Heart right ventricle (tissue), 16 donors: ENCODE measurements at places on chromosomes 1 and 21. TPM values are rescaled to one million over a fixed set of nuclear protein-coding genes. Genes with fewer than 3 reads are reported as not detected.
A peak's percentile ranks its signal among the peaks of the same experiment; 100 is the strongest.

GRCh38 chr1:231219422-231220401 lies 21.3 kb upstream of the GNPAT start:
- no peaks in the 10 kb centered on the region for H3K4me1 ChIP-seq
- no peak overlapping the region for H3K4me3 ChIP-seq
- no peak for DNase-seq
- H3K27me3 ChIP-seq, result no peaks in the 10 kb centered on the region

- H3K27me3 ChIP-seq, result no peaks in the 10 kb centered on the region
- no peaks in the 10 kb centered on the region for H3K4me1 ChIP-seq
- H3K4me3 ChIP-seq, result no peak overlapping the region
- H3K27ac ChIP-seq, result no peak overlapping the region
Measured at GRCh38 chr1:214990619-214991018, 91.9 kb upstream of the KCNK2 start.

DNA sequence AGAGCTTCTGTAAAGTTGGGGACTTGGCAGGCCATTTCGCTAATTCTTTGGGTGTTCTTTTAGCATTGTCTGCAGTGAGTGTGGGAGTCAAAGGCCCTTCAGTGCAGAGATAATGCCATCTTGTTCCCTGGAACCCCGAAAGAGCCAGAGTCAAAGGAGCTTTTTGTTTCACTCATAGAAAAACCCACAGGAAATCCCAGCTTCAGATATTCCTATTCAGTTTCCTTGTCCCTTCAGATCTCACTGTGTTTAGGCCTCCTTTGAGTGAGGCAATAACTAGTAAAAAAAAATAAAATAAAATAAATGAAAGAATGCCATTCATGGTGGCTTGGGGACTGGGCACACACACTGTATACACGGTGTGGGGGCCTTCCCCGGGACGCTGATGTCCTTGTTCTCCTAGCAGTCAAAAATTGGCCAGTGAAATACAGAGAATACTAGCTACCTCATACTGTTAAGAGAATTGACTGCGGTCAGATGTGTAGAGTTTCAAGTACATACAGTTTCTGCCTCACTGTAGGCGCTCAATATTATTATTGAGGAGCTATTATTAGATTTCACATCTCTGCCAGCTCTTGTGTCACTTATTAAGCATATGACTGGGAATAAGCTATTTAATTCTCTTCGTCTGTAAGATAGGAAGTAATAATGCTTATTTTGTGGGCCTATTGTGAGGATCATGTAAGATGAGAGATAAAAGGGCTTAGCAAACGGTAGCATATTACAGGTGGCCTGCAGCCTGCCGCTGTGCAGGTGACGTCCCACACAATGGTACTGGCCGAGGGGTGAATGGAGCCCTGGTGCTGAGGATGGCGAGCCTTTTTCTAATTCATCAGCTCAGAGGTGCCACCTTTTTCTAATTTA lies 16.7 kb downstream of the DISC1 start:
- no peak overlapping the region for H3K4me3 ChIP-seq
- peaks cover 29% of the 10 kb centered on the region for H3K4me1 ChIP-seq
- H3K27ac ChIP-seq, result peak overlapping the region; percentile 17
- H3K36me3 ChIP-seq, result no peaks in the 10 kb centered on the region
- DNase-seq, result no peak
- H3K27me3 ChIP-seq, result no peaks in the 10 kb centered on the region

Gene G0S2
- total RNA-seq, result 75.3 TPM

DNA sequence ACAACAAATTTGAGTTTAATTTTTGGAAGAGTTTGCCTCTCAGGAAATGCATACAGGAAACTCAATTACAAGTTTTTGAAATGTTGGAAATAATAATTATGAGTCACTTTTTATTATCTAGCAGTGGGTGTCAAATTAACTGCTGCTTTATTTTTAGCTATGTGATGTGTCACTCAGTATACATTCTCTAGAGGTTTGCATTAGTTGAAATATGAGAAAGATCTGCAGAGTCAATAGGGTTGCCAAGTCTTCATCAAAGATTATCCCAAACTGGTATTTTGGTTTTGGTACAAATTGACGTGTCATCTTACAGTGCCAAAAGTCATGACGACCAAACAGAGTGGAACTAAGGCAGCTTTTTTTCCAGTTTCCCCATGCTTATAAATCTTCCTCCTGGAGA lies 54.3 kb upstream of the DIPK1A start:
- DNase-seq, result no peak
- no peak overlapping the region for H3K4me3 ChIP-seq
- no peaks in the 10 kb centered on the region for H3K27me3 ChIP-seq
- H3K36me3 ChIP-seq, result no peaks in the 10 kb centered on the region

- H3K27ac ChIP-seq, result no peak overlapping the region
- DNase-seq, result no peak
- no peaks in the 10 kb centered on the region for H3K4me1 ChIP-seq
- no peak overlapping the region for H3K4me3 ChIP-seq
Measured at GRCh38 chr1:101835988-101836387, 160.7 kb downstream of the OLFM3 start.

- H3K4me3 ChIP-seq, result no peak overlapping the region
- no peaks in the 10 kb centered on the region for H3K36me3 ChIP-seq
- DNase-seq, result no peak
- H3K4me1 ChIP-seq, result peaks cover 59% of the 10 kb centered on the region
- H3K27me3 ChIP-seq, result no peaks in the 10 kb centered on the region
Measured at GRCh38 chr1:178345238-178345637, 151.5 kb downstream of the CLEC20A start.

GRCh38 chr1:51726051-51726450 lies 109.2 kb downstream of the OSBPL9 start:
- no peak for DNase-seq
- H3K36me3 ChIP-seq, result no peaks in the 10 kb centered on the region
- H3K27me3 ChIP-seq, result no peaks in the 10 kb centered on the region

DNA sequence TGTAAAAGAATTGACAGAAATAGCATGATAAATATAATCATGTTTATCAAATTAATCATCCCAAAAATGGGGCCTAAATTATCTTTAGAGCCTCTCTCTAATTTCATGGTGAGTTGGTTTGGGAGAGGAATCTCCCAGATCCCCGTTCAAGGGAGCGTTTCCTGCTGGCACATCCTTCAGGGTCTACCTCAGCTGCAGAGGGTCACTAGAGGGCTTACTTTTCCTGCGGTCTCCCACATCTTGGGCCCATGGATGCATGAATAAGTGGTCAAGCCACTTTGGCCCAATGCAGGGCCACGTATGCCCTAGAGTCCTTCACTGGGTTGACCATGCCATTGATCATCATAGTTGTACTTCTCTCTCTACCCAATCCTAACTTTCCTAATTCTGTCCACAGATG lies 164.1 kb downstream of the USP25 start:
- DNase-seq, result no peak
- H3K4me3 ChIP-seq, result no peak overlapping the region
- H3K36me3 ChIP-seq, result no peaks in the 10 kb centered on the region
- no peaks in the 10 kb centered on the region for H3K27me3 ChIP-seq
- peaks cover 10% of the 10 kb centered on the region for H3K4me1 ChIP-seq

Gene DDAH1
- total RNA-seq, result 5.4 TPM

Gene S100A3
- total RNA-seq, result 1.3 TPM

DNA sequence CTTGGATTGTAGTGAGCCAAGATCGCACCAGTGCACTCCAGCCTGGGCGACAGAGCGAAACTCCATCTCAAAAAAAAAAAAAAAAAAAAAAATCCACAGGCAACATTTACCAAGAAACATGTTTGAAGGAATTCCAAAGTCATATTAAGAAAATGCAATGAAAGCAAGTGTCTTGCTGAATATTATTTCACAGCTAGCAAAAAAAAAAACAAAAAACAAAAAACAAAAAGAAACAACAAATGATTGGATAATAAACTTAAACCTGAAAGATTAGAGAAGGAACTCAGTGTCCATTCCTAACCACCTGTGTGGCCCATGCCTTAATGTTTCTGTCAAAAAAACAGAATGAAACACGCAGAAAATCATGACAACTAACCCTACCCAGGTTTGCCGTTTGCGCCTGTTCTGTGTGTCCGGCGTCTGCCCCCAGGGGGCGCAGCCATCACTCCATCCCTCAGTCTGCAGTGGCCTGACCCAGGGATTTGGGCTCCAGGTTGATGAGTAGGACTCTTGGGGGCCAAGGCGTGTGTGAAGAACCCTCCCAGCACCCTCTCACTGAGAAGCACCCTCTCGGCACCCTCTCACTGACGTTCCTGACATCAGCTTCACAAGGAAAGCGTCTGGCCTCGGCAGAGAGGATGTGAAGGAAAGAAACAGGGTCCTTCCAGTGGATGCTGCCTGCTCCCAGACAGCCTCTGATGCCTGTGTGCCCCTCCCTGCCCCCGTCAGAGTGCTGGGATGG lies 19.2 kb upstream of the PTTG1IP start:
- peak; percentile 74 for DNase-seq
- no peaks in the 10 kb centered on the region for H3K36me3 ChIP-seq
- no peak overlapping the region for H3K27ac ChIP-seq

Gene NFASC
- total RNA-seq, result 11.3 TPM

DNA sequence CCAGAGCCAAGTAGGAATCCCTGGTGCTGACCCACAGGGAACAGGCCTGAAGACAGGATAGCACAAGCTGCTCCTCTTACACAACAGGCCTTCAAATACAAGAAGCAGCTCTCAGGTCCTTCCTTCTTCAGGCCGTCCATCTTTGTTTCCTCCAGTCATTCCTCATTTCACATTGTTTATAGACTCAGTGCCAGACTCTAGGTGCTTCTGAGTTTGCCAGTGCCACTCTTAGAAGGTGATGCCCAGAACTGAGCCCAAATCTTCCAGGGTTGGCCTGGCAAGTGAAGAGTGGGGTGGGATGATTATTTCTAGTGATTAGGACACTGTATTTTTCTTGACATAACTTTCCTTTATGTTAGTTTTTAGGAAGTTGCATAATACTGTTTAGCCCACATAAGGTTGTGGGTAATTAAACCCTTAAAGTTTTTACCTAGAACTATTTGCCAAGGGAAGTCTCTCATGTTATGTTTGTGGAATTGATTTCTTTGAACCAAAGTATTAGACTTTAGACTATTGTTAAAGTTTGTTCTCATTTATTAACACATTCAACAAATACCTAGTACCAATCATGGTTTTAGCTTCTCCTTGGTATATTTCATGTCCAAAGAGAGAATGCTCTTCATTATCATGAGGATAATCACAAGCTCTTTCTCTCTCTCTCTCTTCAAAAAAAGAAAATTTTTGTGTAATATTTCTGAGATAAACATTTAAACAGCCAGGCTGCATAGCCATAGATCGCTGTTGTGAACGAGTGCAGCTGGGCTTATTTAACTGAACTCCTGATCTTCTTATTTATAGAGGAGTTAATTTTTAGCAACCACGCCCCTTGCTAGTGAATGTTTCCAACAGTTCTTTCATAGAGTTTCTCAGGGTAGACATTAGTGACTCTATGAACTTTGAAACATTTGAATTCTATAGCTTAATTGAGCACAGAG lies 47.7 kb downstream of the PGM1 start:
- no peak overlapping the region for H3K27ac ChIP-seq
- H3K4me1 ChIP-seq, result peaks cover 31% of the 10 kb centered on the region
- H3K36me3 ChIP-seq, result peaks cover 19% of the 10 kb centered on the region
- no peak overlapping the region for H3K4me3 ChIP-seq
- no peak for DNase-seq
- no peaks in the 10 kb centered on the region for H3K27me3 ChIP-seq

Gene CD1D
- total RNA-seq, result 0.67 TPM
